Neural crest cell (in vitro differentiated cells): ENCODE measurements at places on chromosomes 11 and 22.

GRCh38 chr11:113332023-113332422, 17.6 kb downstream of the TTC12 start:
- no peak for DNase-seq

- no peak for DNase-seq
Observed at GRCh38 chr22:23240639-23241389, 60.5 kb downstream of the BCR start.

DNA sequence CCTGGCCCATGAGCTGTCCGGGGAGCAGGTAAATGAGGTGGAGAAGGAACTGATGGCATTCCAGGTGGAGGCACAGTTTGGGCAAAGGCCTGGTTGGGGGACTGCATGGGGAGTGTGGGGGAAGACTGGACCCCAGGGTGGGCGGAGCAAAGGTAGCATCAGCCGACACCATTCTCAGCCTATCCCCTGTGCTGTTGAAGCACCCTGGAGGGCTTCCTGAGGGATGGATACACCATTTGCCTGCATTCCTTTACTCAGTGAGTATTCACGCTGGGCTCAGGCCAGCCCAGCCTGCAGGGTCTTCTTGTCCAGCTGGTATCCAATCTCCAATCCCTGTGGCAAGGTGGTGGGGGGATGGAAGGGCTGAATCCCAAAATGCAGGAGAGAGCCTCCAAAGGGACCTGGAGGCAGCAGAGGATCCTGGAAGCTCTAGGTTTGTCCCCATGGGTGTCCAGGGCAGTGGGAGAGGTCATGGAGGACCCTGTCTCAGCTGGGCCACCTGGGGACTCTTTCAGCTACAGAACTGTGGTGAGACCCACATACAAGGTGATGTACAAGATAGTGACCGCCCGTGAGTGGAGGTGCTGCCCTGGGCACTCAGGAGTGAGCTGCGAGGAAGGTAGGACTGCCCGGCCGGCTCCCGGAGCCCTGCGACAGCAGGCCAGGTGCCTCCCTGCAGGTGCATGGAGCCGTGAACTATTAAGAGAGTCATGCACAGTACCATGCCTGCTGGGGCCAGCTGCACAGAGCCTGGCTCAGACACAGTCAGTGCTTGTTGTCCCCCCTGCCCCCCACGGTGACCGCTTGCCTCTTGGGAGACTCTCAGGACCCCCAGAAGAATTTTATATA, 9.5 kb downstream of the EMID1 start:
- DNase-seq = no peak

GRCh38 chr22:32494971-32495370, 20.4 kb downstream of the FBXO7 start:
- DNase-seq = no peak

GRCh38 chr11:82903843-82904586, 2.5 kb downstream of the DDIAS start:
- no peak for DNase-seq

GRCh38 chr11:8597182-8597581, 3.2 kb upstream of the STK33 start:
- no peak for DNase-seq

- peak; percentile 77 for DNase-seq
Observed at GRCh38 chr11:133927690-133928627, 28.8 kb downstream of the IGSF9B start.

GRCh38 chr11:27409049-27409448, 46.0 kb upstream of the CCDC34 start:
- no peak for DNase-seq

GRCh38 chr11:79082280-79082679, 358.6 kb downstream of the TENM4 start:
- DNase-seq = no peak

- no peak for DNase-seq
Observed at GRCh38 chr11:33920838-33921613, 29.1 kb upstream of the LMO2 start.

DNA sequence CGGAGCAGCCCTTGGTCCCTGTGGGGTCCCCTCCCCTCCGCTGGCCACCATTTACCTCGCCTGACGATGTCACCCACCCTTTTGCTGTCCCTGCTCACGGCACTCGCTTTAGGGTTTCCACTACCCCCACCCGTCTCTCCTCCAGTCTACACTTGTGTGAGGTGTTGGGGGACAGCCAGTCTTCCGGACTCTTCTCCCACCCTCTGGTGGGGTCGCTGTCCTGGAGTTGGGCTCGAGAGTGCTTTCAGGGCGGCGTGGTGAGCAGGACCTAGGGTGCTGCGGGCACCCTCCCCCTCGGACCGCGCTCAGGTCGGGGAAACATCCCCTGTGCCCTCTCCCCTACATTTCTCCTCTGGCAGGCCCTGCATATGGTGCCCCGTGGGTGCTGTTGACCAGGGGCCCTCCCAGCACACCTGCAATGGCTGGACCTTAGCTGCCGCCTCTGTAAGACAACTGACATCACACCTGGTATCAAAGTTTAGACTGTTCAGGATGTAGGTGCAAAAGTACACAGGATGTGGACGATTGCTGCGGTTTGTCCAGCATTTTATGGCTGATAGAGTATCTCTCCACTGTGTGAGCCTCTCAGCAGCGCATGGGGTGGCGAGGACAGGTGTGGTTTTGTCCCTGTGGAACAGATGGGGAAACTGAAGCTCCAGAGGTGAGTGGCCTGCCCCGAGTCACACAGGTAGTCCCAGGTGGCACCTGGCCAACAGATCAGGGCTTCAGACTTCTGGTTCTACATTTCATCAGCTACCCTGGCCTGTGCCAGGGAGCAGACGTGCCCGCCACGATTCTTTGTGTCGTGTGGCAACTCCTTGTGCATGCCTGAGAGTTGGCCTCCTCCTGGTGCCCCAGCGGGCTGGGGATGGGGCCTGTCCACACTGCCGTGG, 1.2 kb downstream of the GRK2 start:
- DNase-seq = no peak
